ENCODE measurements at places on chromosomes 4 and X. TPM values are rescaled to one million over a fixed set of nuclear protein-coding genes. Genes with fewer than 3 reads are reported as not detected.

DNA sequence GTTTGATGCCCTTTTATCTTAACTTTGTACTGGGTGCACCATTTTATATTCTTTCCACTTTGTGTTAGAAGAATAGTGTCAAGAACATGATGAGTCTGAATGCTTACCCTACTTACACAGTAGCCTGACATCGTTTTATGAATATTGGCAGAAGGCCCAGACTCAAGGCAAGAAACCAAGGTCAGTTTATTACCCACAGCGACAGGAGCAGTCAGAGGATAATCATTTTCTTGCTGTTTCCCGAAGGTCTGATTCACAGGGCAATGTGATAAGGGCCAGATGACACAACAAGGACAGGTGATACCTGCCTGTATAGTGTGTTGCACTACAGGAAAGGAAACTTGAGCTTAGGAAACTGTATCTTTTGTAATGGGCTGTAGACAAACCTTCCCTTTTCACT, 417.4 kb downstream of the SPOCK3 start:
- no peak for DNase-seq
- H3K27ac ChIP-seq = no peak overlapping the region
- H3K4me3 ChIP-seq = no peak overlapping the region
- H3K4me1 ChIP-seq = no peaks in the 10 kb centered on the region
- no peaks in the 10 kb centered on the region for H3K36me3 ChIP-seq

DNA sequence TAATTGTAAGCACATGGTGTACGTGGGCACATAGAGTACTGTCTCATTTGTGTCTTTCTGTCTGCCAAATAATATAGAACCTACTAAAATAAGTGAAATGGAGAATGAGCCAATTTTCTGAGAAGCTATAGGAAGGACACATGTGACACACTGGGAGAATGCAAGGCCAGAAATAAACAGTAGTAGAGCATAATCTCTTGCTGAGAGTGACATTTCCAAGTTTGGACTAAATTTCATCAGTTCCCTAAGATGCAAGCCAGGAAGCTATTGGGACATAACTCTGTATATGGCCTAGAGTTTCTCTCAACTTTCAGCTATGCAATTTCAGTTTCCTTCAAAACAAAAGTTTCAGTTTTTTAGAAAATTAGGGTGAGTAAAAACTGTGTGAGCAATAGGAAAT, 638.7 kb downstream of the PCDH18 start:
- no peak overlapping the region for H3K4me3 ChIP-seq
- no peak for DNase-seq
- no peak overlapping the region for H3K27ac ChIP-seq
- no peaks in the 10 kb centered on the region for H3K36me3 ChIP-seq
- no peaks in the 10 kb centered on the region for H3K4me1 ChIP-seq

GRCh38 chr4:173013232-173013930, 155.2 kb upstream of the GALNT7 start:
- no peaks in the 10 kb centered on the region for H3K27me3 ChIP-seq
- peak; percentile 69 for DNase-seq
- no peak overlapping the region for H3K27ac ChIP-seq
- no peaks in the 10 kb centered on the region for H3K4me1 ChIP-seq

- no peak overlapping the region for H3K27ac ChIP-seq
- H3K36me3 ChIP-seq = no peaks in the 10 kb centered on the region
- no peak overlapping the region for H3K4me3 ChIP-seq
Measured at GRCh38 chr4:167428156-167428555, 193.9 kb upstream of the SPOCK3 start.

The PNCK gene
- total RNA-seq = 1.0 TPM

- no peaks in the 10 kb centered on the region for H3K4me1 ChIP-seq
- no peak for DNase-seq
- H3K27me3 ChIP-seq = no peaks in the 10 kb centered on the region
- H3K36me3 ChIP-seq = no peaks in the 10 kb centered on the region
Measured at GRCh38 chrX:30572004-30572403, 5.6 kb downstream of the TASL start.

DNA sequence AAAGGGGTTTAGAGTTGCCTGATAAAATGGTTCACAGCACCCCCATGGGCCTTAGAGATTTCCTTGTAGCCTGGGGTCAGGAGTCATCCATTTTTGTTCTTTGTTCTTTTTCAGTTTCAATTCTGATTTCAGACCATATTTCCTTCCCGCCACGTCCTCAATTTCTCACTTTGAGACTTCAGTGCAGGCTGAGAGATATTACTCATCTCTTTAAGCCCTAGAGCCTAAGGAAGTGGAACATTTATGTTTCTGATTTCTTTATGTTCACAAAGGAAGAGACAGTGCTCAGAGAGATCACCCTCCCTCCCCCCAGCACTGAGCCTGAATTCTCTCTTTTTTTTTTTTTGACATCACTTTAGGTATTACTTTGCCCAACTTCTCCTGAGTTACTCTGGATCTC, 56.3 kb downstream of the MSN start:
- H3K36me3 ChIP-seq = no peaks in the 10 kb centered on the region
- H3K27ac ChIP-seq = peak overlapping the region; percentile 81
- H3K4me1 ChIP-seq = peaks cover 74% of the 10 kb centered on the region

GRCh38 chr4:67702166-67702565, 1.2 kb upstream of the UBA6 start:
- no peak for DNase-seq
- no peak overlapping the region for H3K27ac ChIP-seq
- H3K36me3 ChIP-seq = no peaks in the 10 kb centered on the region

- DNase-seq = no peak
- H3K27ac ChIP-seq = no peak overlapping the region
- no peaks in the 10 kb centered on the region for H3K27me3 ChIP-seq
- H3K4me1 ChIP-seq = no peaks in the 10 kb centered on the region
Measured at GRCh38 chr4:126455865-126456264, 1141.1 kb downstream of the FAT4 start.

DNA sequence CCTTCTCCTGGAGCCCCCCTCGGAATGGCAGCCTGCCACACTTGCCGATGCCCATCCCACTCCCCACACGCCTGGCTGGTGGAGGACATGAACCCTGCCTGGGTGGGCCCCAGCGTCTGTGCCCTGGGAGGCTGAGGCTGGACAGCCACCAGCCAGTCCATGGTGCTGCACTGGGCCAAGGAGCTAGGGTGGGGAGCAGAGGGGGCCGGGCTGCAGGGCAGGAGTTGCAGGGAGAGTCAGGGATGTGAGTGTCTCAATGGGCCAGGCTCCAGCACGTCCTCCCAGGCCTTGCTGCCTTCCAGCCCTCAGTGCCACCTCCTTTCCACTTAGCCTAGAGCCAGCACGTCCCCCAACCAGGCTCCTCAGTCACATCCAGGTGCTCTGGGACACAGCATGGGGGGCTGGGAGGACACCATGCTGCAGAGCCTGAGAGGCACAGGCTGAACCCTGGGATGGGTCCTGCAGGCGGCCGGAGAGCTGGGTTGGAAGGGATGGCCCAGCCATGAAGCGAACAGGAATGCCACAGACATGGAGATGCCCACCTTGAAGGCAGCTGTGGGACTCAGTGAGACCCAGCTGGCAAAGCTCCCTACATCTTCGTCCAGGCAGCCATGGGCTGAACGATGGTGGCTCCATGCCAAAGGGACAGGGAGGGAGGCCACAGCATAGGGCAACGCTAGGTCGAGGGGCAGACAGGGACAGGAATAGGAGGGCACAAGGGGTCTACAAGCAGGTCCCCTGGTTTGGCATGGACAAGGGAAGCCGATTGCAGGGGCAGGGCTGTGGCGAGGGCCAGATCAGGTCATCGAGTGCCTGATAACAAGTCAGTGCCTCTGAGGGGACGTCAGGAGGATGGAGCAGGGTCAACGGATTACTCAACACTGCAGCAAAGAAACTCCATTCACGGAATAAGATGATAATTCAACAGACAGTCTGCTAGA, 30.1 kb upstream of the MXD4 start:
- peak overlapping the region; percentile 96 for H3K27ac ChIP-seq
- H3K36me3 ChIP-seq = no peaks in the 10 kb centered on the region
- DNase-seq = no peak
- no peak overlapping the region for H3K4me3 ChIP-seq
- peaks cover 73% of the 10 kb centered on the region for H3K4me1 ChIP-seq

The GJB1 gene
- total RNA-seq = not detected

DNA sequence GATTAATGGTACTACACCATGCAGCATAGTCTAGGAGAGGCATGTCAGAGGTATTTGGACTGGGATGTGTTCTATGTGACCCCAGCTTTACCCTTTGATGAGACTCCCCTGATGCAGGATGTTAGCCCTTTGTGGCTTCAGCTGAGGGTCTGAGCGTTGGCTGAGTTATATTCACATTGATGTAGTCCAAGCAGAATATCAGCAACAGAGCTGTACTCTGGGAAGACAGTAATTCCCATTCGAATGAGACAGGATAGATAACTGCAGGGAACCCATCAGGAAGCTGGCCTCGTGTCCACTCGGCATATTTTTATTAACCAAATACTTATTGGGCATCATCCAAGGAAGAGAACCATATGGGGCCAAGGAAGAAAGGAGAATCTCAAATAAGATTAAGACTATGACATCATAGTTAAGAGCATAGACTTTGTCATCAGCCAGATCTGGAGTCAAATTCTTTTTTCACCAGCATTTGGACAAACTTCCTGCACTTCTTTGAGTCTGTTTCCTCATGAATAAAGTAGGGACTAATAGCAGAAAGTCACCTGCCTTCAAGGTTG, 198.1 kb downstream of the SOWAHB start:
- no peak for DNase-seq
- no peak overlapping the region for H3K27ac ChIP-seq
- H3K36me3 ChIP-seq = no peaks in the 10 kb centered on the region
- no peaks in the 10 kb centered on the region for H3K4me1 ChIP-seq
- H3K4me3 ChIP-seq = no peak overlapping the region

The SLBP gene
- total RNA-seq = 30.2 TPM

DNA sequence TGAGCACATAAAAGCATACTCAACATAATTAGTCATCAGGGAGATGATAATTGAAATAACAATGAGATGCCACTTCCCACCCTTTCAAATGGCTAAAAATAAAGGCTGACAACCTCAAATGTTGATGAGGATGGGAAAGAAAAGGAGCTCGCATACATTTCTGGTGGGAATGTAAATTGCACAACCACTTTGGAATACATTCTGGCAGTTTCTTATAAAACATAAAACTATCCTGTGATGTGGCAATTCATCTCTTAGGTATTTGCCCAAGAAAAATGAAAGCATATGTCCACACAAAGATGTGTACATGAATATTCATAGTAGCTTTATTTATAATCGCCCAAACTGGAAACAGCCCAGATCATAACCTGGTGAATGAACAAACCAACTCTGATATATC, 687 bp upstream of the ZNF275 start:
- H3K27me3 ChIP-seq = peaks cover 3% of the 10 kb centered on the region
- H3K4me3 ChIP-seq = no peak overlapping the region
- H3K36me3 ChIP-seq = no peaks in the 10 kb centered on the region
- no peak overlapping the region for H3K27ac ChIP-seq
- DNase-seq = no peak
- peaks cover 30% of the 10 kb centered on the region for H3K4me1 ChIP-seq

- H3K4me3 ChIP-seq = no peak overlapping the region
- H3K27me3 ChIP-seq = no peaks in the 10 kb centered on the region
- H3K4me1 ChIP-seq = no peaks in the 10 kb centered on the region
- H3K27ac ChIP-seq = no peak overlapping the region
Measured at GRCh38 chrX:154815274-154815818, 10.1 kb upstream of the MPP1 start.

GRCh38 chr4:8427761-8428287, 12.7 kb downstream of the ACOX3 start:
- H3K27me3 ChIP-seq = no peaks in the 10 kb centered on the region
- no peak for DNase-seq
- H3K4me1 ChIP-seq = peaks cover 3% of the 10 kb centered on the region
- H3K27ac ChIP-seq = no peak overlapping the region
- H3K4me3 ChIP-seq = peak overlapping the region; percentile 70
- H3K36me3 ChIP-seq = no peaks in the 10 kb centered on the region

- no peaks in the 10 kb centered on the region for H3K36me3 ChIP-seq
- no peaks in the 10 kb centered on the region for H3K27me3 ChIP-seq
- no peak overlapping the region for H3K27ac ChIP-seq
- DNase-seq = no peak
- H3K4me3 ChIP-seq = no peak overlapping the region
Measured at GRCh38 chrX:22220941-22221340, 51.8 kb upstream of the CBLL2 start.

The IL1RAPL1 gene
- not detected for total RNA-seq

DNA sequence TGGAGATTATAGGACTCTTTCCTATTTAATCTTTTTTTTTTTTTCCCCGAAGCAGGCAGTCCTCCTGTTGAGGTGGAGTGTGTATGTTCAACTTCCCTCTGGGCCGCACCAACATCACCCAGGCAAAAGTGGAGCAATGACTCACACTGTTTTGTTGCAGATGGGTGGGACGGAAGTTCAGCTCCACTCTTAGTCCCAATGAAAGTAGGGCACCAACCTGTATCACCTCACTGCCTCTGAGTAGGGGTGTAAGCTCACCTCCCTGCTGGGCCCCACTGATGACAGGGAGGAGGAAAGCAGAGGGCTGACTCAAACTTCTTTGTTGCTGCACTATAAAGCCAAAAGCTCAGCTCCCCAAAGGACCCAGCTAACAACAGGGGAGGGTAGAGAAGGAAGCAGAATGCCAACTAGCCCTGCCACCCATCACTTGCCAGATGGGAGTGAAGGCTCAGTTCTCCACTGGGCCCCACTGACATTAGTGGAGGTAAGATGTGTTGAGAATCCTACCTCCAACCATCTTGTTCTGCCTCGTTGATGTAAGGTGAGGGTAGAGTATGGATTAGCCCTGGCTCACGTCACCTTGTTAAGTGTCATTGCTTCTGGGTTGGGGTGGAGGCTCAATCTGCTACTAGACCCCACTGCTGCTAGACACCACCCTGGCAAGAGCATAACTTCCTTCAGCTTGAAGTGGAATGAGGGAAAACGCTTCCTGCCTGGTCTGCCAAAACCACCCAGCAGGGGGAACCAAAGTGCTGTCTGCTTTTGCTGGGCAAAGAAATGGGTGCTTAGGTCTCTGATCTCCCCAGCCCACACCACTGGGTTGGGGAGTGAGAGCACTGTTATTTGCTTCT, 14.1 kb downstream of the RPS6KA3 start:
- H3K27me3 ChIP-seq = no peaks in the 10 kb centered on the region
- H3K27ac ChIP-seq = peak overlapping the region; percentile 61
- no peak overlapping the region for H3K4me3 ChIP-seq
- peaks cover 8% of the 10 kb centered on the region for H3K4me1 ChIP-seq
- H3K36me3 ChIP-seq = peaks cover 2% of the 10 kb centered on the region

DNA sequence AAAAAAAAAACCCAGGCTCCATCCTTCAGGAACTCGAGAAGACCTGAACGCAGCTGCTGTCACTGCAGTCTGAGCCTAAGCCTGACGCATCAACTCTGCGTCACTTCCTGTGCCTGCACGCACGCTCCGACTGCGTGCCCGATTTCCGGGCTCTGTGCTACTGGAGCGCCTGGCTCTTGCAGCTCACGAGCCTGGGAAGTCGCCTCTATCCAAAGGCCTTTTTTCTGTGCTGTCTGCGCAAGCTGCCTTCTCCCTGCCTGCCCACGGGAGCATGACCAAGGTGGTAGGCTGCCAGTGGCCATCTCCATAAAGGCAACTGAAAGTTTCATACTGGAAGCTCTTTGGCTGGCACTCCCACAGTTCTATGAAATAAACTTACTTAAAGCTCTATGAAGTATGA, 9.9 kb upstream of the GASK1B start:
- H3K27ac ChIP-seq = no peak overlapping the region
- H3K4me1 ChIP-seq = no peaks in the 10 kb centered on the region
- H3K4me3 ChIP-seq = no peak overlapping the region
- no peaks in the 10 kb centered on the region for H3K27me3 ChIP-seq
- H3K36me3 ChIP-seq = no peaks in the 10 kb centered on the region

Data from T-cell (primary cell).